ENCODE measurements at places on chromosomes 13 and 19. TPM values are rescaled to one million over a fixed set of nuclear protein-coding genes. Genes with fewer than 3 reads are reported as not detected.

GRCh38 chr19:3975637-3976087 lies 4.8 kb upstream of the DAPK3 start:
- no peaks in the 10 kb centered on the region for H3K4me1 ChIP-seq
- peaks cover 58% of the 10 kb centered on the region for H3K36me3 ChIP-seq
- H3K27me3 ChIP-seq = no peaks in the 10 kb centered on the region
- H3K27ac ChIP-seq = no peak overlapping the region

GRCh38 chr13:97231829-97232196 lies 9.7 kb downstream of the MBNL2 start:
- no peak for DNase-seq
- H3K4me1 ChIP-seq = peaks cover 42% of the 10 kb centered on the region
- H3K27ac ChIP-seq = no peak overlapping the region
- H3K27me3 ChIP-seq = no peaks in the 10 kb centered on the region
- no peak overlapping the region for H3K4me3 ChIP-seq

PRTN3 gene
- not detected for total RNA-seq

DNA sequence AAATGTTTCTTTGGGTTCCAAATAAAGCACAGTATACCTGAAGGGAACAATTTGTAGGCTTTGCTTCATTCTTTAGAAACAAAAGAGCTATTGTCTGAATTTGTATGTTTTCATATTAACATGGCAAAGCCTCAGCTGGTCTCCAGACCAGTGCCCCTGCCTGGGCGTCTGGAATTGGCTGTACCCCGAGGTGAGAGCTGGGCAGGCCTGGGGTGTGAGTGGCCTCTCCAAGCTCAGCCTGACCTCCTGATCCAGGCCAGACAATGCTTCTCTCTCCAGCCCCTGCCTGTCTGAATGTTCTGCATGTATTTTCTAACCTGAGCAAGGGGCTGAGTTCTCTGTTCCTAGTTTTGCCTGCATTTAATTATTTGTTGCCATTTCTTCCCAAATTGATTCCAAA lies 66.3 kb upstream of the MCF2L start:
- H3K27me3 ChIP-seq = no peaks in the 10 kb centered on the region
- peak; percentile 86 for DNase-seq
- no peaks in the 10 kb centered on the region for H3K36me3 ChIP-seq
- H3K4me3 ChIP-seq = no peak overlapping the region
- peak overlapping the region; percentile 93 for H3K27ac ChIP-seq

DNA sequence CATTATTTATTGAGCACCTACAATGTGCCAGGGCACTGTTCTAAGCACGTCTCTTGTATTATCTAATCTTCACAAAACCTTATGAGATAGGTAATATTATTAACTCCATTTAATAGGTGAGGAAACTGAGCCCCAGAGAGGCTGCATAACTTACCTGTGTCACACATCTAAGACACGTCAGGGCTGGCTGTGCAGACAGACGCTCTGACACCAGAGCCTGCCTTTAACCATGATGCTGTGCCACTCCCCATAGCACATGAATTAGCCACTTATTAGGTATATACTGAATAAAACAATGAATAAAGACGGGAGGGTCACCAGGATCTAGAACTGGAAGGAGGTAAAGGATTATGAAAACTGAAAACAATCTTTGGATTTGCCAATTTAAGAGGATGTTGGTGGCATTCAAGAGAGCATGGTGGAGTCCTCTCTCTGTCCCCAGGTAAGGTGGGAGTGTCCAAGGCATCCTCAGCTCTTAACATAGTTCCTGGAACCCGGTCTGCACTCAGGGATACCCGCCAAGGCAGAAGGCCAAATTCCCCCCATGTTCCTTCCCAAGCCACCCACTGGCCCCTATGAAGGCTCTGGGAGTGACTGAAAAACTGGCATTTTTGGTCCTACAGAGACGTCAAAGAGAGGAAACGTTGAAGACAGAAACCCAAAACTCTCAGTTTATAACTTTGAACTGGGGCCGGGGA lies 479.7 kb downstream of the FOXO1 start:
- no peaks in the 10 kb centered on the region for H3K4me1 ChIP-seq
- DNase-seq = no peak
- no peak overlapping the region for H3K27ac ChIP-seq
- no peak overlapping the region for H3K4me3 ChIP-seq
- H3K36me3 ChIP-seq = no peaks in the 10 kb centered on the region
- no peaks in the 10 kb centered on the region for H3K27me3 ChIP-seq

AKAP11 gene
- 49.8 TPM for total RNA-seq

DNA sequence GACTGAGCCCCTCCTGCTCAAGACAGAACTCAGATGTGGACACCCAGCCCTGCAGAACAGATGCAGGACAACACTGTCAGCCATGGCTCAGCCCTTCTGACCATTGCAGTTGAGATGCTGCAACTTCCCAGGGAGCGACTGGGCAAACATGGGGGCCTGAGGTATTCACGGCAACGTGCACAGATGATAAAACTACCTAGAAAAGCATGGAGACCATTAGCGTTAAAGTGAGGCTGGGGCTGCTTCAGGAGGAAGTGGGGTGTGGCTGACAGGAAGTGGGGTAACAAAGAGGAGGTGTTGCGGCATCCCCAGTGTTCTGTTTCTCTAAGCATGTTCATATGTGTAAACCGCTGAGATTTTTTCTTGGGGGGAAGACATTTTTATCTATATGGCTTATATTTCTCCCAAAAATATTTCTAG lies 1.3 kb upstream of the SIGLEC9 start:
- no peak for DNase-seq
- H3K4me1 ChIP-seq = no peaks in the 10 kb centered on the region
- H3K4me3 ChIP-seq = no peak overlapping the region
- H3K27ac ChIP-seq = no peak overlapping the region

- no peak overlapping the region for H3K4me3 ChIP-seq
- H3K27ac ChIP-seq = no peak overlapping the region
- no peak for DNase-seq
These were observed 37.0 kb upstream of the FLT1 start for GRCh38 chr13:28531845-28532387.

- no peak overlapping the region for H3K4me3 ChIP-seq
- no peaks in the 10 kb centered on the region for H3K36me3 ChIP-seq
- H3K4me1 ChIP-seq = no peaks in the 10 kb centered on the region
- no peaks in the 10 kb centered on the region for H3K27me3 ChIP-seq
- peak; percentile 81 for DNase-seq
- H3K27ac ChIP-seq = no peak overlapping the region
These were observed 29.8 kb upstream of the GRTP1 start for GRCh38 chr13:113393563-113394338.

HRC gene
- total RNA-seq = 1.6 TPM

DNA sequence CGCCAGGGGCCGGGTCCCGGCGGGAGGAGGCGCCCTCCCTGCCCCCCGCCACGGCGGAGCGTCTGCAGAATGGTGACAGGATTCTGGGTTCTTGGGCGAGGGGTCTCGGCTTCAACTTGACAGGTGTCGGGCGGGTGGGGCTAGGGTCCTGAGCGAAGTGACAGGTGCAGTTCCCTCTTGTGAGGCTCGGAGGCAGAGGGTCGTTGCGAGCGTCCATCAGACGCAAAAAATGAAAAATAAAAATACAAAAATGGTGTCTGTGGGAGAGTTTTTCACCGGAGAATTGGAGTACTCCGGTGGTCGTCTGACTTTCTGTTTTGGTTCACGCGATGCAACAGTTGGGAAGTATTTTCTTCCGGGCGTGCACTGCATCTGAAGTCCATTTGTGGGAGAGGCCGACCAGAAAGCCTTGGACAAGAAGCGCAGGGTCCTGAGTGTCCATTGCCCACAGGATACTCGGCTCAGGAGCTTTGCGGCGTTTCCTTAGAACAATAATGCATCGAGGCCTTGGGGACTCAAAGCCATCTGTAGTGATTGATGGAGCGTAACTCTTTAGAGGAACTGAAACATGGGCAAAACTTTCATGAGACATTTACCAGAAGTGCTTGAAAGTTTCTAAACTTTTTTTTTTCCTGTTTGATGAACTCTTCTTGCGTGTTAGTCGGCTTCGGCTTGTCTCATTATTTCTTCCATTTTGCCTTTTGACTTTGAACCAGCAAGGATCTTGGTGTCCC lies 759 bp downstream of the RB1 start:
- peaks cover 18% of the 10 kb centered on the region for H3K4me1 ChIP-seq
- peak; percentile 44 for DNase-seq
- H3K27me3 ChIP-seq = no peaks in the 10 kb centered on the region
- H3K4me3 ChIP-seq = peak overlapping the region; percentile 93
- no peaks in the 10 kb centered on the region for H3K36me3 ChIP-seq

DNA sequence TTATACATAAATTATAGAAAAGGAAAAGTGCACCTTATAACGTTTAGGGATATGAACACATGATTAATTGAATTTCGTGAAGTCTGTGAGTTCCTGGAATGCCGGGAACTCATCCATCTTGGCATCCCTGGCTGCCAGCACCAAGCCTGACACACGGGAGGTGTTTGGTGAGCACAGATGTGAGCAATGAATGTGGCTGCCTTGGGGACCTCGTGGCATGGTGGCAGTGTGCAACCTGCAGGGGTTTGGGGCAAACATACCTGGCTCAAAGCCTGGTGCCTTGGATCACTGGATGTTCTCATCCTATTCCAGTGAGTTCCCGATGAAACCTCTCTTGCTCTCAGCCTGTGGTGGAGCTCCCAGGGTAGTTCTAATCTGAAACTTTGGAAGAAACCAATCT lies 10.4 kb upstream of the MAP2K2 start:
- H3K4me1 ChIP-seq = no peaks in the 10 kb centered on the region
- H3K27me3 ChIP-seq = no peaks in the 10 kb centered on the region
- no peak for DNase-seq
- no peak overlapping the region for H3K27ac ChIP-seq
- no peak overlapping the region for H3K4me3 ChIP-seq
- no peaks in the 10 kb centered on the region for H3K36me3 ChIP-seq

- H3K4me3 ChIP-seq = no peak overlapping the region
- no peak for DNase-seq
These were observed 586.8 kb downstream of the TBC1D4 start for GRCh38 chr13:74895042-74895796.

GRCh38 chr19:54275951-54276350 lies 5.0 kb downstream of the LILRB2 start:
- no peaks in the 10 kb centered on the region for H3K36me3 ChIP-seq
- no peak overlapping the region for H3K4me3 ChIP-seq
- no peaks in the 10 kb centered on the region for H3K4me1 ChIP-seq
- no peaks in the 10 kb centered on the region for H3K27me3 ChIP-seq

PVR gene
- total RNA-seq = 33.3 TPM

FGF21 gene
- not detected for total RNA-seq

DNA sequence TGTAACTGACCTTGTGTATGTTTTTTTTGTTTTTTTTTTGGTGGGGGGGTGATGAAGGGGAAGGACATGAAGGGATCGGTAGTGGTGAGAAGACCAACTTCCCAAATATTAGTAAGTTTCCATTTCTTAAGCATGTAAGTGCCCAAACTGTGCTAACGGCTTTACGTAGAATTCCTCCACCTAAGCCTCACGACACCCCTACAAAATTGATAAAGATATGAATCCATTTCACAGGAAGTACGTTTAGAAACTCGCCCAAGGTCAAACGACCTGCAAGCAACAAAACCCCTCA lies 649 bp downstream of the UQCRFS1 start:
- peak overlapping the region; percentile 88 for H3K27ac ChIP-seq
- H3K27me3 ChIP-seq = no peaks in the 10 kb centered on the region
- no peak for DNase-seq
- peak overlapping the region; percentile 100 for H3K4me3 ChIP-seq
- H3K4me1 ChIP-seq = peaks cover 5% of the 10 kb centered on the region
- H3K36me3 ChIP-seq = no peaks in the 10 kb centered on the region

NACC1 gene
- 16.9 TPM for total RNA-seq

- peaks cover 17% of the 10 kb centered on the region for H3K4me1 ChIP-seq
- DNase-seq = no peak
- H3K27ac ChIP-seq = no peak overlapping the region
- no peaks in the 10 kb centered on the region for H3K27me3 ChIP-seq
- H3K4me3 ChIP-seq = no peak overlapping the region
These were observed 64.2 kb downstream of the DPY19L3 start for GRCh38 chr19:32469795-32470194.

DNA sequence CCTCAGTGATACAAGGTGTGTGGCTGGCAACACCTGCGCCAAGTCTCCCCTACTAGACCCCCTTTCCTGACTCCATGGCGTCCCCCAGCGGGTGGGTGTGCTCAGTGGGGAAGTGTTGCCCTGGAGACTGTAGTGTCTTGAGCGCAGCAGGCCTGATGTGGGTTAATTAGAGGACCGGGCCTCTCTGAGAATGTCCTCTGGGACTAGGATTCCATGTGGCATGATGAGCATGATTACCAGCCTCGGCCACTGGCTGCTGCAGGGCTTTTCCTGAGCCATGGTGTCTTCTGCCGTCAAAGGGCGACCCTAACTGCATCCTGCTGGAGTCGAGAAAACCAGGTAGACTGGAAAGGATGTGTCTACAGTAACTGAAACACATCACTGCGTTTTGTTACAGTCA lies 28.1 kb downstream of the MICOS13 start:
- no peak overlapping the region for H3K4me3 ChIP-seq
- H3K27ac ChIP-seq = no peak overlapping the region
- no peak for DNase-seq
- H3K36me3 ChIP-seq = peaks cover 88% of the 10 kb centered on the region

DENND1C gene
- 1.8 TPM for total RNA-seq

GRCh38 chr19:42521346-42522030 lies 6.8 kb downstream of the CEACAM1 start:
- no peak overlapping the region for H3K27ac ChIP-seq
- DNase-seq = no peak
- no peak overlapping the region for H3K4me3 ChIP-seq
- H3K36me3 ChIP-seq = no peaks in the 10 kb centered on the region

DNA sequence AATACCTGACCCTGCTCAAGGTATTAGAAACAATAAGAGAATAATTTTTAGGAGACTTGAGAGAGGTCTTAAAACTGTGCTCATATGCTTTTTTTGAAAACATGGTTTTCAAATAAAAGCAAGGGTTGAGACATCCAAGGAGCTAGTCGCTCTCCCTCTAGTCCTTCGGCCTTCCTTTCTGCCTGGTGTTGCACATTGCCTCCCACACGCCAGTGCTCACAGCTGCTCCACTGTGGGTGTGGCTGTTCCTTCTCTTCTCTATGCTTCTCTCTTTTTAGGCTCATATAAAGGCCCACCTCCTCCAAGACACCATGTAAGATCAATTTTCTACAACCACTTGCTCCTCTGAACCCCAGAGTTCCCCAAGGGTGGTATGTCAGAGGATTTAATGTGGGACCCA lies 352.6 kb downstream of the ENOX1 start:
- no peaks in the 10 kb centered on the region for H3K4me1 ChIP-seq
- H3K27me3 ChIP-seq = no peaks in the 10 kb centered on the region
- no peaks in the 10 kb centered on the region for H3K36me3 ChIP-seq
- no peak overlapping the region for H3K27ac ChIP-seq

GRCh38 chr19:11247391-11247790 lies 8.0 kb downstream of the ANGPTL8 start:
- no peaks in the 10 kb centered on the region for H3K4me1 ChIP-seq
- DNase-seq = peak; percentile 51
- no peaks in the 10 kb centered on the region for H3K27me3 ChIP-seq
- H3K27ac ChIP-seq = peak overlapping the region; percentile 45
- H3K36me3 ChIP-seq = peaks cover 42% of the 10 kb centered on the region

- no peak overlapping the region for H3K4me3 ChIP-seq
- H3K27ac ChIP-seq = no peak overlapping the region
- peaks cover 37% of the 10 kb centered on the region for H3K4me1 ChIP-seq
- DNase-seq = no peak
- no peaks in the 10 kb centered on the region for H3K27me3 ChIP-seq
These were observed 180.6 kb downstream of the FOXO1 start for GRCh38 chr13:40485611-40486517.

HIF3A gene
- 78.6 TPM for total RNA-seq

Measured in thyroid gland (tissue), 4 donors.